LHCN-M2 (cell line): ENCODE measurements at places on chromosomes 7 and 10.

DNA sequence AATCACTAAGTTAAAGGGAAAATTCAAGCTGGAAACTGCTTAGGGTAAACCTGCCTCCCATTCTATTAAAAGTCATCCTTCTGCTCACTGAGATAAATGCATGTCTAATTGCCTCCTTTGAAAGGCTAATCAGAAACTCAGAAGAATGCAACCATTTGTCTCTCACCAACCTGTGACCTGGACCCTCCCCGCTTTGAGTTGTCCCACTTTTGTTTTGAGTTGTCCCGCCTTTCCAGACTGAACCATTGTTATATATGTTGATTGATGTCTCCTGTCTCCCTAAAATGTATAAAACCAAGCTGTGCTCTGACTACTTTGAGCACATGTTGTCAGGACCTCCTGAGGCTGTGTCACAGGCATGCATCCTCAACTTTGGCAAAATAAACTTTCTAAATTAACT lies 378.4 kb downstream of the KIF20B start:
- no peak for DNase-seq

DNA sequence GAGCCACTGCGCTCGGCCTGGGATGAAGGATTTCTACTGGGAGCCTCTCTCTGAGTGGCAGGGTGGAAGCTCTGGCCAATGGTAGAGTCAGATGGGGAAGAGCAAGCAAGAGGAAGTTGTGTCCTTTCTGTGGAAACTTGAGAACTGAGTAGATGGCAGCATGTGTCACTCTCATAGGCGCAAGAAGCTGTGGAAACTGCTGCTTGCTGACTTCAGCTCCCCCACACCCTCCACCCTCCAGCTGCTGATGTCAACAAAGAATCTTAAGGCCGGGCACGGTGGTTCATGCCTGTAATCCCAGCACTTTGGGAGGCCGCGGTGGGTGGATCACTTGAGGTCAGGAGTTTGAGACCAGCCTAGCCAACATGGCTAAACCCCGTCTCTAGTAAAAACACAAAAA lies 39.8 kb upstream of the SRGN start:
- peak; percentile 95 for DNase-seq

DNA sequence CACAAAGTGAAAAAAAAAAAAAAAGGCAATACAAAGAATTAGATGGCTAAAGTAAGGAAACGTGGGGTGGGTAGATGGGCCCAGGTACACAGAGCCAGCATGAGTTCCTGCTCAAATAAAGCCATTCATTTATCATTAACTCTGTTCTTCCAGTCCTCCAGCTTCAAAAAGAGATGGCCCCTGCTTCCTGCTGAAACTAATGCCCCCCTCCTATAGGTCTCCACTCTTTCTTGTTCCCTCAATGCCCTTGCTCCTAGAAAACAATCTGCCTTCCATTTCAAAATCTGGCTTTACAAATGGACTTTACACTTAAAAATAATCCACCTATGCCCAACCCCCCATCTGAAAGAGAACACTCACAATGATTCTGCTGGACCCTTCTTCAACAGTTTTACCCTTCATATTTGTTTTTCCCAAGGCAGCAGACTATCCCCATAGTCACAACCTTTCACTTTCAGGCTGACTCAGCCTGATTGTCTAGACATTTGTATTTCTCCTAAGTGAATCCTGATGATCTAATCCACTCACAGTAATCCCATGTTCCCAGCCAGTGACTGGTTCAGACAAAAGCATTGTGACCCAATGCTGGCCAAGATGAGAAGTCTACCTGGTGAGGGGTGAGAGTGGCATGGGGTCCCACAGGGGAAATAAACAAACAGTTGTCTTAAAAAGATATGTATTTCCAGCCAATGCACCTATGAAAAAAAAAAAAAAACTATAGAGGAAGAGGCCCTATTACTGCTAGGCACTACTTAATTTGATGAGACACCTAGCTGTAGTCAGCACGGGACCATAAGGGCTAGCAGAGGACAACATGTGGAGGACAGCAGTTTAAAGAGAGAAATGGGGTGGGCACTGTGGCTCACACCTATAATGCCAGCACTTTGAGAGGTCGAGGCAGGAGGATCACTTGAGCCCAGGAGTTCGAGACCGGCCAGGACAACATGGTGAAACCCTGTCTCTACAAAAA lies 74.6 kb upstream of the GRID1 start:
- DNase-seq: peak; percentile 67

GRCh38 chr7:50608196-50608906 lies 43.1 kb upstream of the DDC start:
- no peak for DNase-seq

DNA sequence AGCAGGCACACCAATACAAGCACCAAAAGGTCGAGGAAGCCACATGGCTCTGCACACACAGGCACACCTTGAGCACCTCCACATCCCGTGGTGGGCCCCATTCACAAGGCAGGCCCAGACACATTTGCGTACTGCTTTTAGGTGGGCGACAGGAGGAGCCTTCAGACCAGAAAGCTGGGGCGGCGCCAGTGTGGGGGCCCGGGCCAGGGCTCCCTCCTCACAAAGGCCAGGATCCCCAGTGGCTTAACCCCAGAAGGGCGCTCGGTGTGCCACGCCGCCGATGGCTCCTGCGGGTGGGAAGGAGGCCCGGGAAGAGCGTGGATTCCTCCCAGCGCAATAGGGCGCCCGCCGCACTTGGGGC lies 2.8 kb upstream of the SMARCD3 start:
- DNase-seq: no peak

DNA sequence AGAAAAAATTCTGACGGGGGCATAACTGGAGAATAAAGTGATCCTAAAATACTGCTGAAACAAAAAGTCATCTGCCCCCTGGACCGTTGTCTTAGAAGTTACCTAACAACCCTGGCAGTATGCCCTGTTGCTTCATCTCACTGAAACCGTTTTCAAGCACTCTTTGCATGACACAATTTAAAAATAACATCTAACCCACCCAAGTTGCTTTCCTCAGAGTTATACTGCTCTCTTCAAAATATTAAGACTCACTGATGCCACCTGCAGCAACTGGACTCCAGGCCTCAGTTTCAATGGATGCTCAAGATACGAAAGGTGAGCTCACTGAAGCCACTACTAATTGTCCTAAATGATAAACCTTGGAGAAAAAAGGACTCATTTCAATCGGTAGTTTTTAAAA lies 57.4 kb downstream of the CDK6 start:
- DNase-seq: peak; percentile 83

DNA sequence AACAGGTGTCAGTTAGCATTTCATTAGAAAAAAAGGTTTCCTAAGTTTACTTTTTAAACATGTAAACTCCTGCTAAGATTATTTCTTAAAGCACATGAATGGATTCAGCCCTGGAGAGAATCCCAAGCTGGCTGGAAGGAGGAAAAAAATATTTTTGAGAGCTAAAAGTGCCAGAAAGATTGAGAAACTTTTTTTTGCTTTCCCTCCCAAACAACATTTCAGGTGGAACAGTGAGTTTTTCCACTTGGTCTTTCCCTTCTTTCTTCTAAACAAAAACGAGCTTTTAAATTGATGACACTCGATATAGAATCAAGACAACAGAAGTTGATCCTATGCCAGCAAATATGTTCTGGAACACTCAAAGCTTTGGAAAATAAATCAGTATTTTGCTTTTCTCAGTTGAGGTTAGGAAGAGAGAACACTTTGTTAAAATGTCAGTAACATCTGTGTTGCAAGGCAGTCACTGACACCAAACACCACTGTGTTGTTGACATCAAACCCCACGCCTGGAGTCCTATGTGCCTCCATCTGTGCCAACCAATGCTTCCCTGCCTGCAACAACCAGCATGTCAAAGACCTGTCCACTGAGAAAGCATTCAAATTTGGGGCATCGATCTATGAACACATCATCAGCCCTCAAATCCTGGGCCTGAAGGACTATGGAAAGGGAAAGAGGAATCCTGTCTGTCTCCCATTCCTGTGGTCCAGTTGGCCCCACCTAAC lies 22.9 kb upstream of the INSIG1 start:
- DNase-seq: no peak
